ENCODE measurements at places on chromosomes 7 and 10.
A peak's percentile ranks its signal among the peaks of the same experiment; 100 is the strongest.

DNA sequence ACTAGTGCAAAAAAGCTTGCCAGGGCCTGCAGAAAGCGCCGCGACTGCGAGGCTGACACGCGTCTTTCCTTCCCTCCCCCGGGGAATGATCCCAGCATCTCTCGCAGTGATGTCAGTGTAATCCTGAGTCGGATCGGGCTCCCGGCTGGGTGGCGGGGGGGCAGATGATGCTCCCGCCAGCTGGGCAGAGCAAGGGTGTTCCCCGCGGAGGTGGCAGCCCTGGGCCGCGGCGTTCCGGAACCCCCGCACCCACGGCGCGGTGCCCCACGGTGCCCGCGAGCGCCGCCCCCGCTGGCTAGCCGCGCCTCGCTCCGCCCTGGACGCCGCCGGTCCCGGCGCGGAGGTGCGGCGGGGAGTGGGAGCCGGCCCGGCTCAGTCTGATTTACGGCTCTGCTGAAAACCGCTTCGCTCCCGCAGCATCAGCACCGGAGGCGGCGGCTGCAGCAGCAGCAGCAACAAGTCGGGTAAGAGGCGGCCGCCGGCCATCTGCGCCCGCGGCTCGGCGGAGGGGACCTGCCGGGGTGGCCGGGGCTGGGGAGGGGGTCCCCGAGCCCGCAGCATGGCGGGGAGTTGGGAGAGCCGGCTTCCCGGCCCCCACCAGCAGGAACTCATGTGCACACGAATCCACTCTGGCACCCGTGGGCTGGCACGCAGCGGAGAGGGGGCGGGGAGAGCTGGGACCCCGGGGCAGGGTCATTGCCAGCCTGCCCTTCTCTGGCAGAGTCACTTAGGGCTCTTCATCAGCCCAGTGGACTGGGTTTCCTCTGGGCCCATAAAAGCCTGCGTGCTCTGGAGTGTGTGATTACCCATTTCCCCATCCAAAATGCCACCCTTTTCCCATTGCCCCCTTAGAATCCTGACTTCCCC, at the start of gene ZNF365:
Gene ZNF365, plus strand, starts transcription at position 375 of the 867 bp plus-strand sequence. CDS start 1,825 bp downstream, outside the sequence.
- DNase-seq: peak; percentile 73

DNA sequence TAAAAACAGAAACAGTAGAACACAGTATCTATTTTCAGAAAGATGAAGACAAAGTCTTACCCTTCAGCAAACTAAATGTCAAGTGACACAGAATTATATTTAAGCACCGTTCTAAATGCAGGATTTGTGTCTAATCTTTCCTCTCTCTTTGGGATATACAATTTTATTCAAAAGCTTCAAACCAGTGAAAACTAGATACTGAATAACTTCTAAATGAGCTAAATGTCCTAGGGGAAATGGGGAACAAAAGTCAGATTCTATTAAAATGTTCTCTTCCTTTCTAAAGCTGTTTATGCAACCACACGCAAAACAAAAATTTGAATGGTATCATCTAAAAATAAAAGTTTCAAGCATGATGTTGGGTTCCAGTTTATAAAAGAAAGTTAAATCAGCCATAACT, 136.4 kb upstream of the AOAH start:
- no peak for DNase-seq

GRCh38 chr10:13938950-13939349, 352.2 kb downstream of the PRPF18 start:
- DNase-seq: no peak

GRCh38 chr7:20834656-20835055, 48.0 kb upstream of the SP8 start:
- no peak for DNase-seq

- no peak for DNase-seq
Measured at GRCh38 chr10:77266242-77266641, 371.4 kb downstream of the KCNMA1 start.

DNA sequence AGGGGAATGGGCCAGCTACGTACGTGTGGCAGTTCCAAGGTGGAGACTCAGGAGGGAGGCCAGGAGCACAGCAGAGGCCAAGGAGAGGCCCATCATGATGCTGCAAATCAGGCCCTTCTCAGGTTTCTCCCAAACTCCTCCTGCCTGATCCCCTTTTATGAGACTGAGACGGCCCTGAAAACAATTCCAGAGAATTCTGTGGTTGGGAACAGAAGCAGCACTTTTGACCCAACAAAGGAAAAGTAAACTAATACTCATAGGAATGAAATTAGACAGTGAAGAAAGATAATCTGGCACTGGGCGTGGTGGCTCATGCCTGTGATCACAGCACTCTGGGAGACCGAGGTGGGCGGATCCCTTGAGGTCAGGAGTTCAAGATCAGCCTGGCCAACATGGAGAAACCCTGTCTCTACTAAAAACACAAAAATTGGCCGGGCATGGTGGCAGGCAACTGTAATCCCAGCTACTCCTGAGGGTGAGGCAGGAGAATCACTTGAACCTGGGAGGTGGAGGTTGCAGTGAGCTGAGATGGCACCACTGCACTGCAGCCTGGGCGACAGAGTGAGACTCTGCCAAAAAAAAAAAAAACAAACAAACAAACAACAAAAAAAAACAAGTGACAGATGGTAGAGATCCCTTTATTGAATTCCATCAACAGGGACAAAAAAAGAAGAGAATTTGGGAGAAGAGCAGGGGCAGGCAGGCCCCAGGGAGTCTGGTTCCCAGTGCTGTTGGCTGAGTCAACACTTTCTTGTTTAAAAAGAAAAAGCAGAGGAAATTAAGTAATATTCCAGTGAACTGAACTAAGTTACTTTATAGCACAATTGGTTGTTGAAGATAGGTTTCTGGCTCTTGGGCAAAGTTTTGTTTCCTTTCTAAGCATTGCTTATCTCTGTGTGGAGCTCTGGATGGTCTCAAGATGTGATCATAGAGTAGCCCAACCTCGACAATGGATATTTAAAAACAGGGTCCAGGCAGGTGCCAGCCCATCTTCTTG, at the start of gene CCL26:
Gene CCL26, minus strand, starts transcription at position 131 of the 997 bp plus-strand sequence. Its CDS starts 35 bp downstream, at position 96.
- no peak for DNase-seq

DNA sequence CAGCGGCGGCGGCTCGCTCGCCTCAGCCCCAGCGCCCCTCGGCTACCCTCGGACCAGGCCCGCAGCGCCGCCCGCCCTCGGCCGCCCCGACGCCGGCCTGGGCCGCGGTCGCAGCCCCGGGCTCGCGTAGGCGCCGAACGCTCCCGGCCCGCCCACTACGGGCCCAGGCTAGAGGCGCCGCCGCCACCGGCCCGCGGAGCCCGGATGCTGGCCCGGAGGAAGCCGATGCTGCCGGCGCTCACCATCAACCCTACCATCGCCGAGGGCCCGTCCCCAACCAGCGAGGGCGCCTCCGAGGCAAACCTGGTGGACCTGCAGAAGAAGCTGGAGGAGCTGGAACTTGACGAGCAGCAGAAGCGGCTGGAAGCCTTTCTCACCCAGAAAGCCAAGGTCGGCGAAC, 18.2 kb upstream of the TSPAN33 start:
- DNase-seq: no peak

DNA sequence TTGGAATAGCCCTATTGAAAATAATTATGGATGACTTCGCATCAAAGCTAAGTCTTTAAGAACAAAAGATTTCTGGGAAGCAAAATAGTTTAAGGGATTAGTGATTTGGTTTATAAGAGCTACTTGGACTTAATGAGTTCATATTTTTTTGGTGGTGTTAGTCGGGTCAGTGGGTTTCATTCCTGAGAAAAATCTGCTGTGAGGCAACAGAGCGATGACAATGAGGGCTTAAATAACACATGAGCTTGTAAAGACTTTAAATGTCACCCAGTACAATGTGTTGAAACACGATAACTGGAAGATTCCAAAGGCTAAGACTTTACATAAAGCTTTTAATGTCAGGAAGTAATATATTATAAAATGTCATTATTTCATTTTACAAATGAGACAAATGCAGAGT, 178.8 kb downstream of the ARL4A start:
- no peak for DNase-seq

Measured in midbrain (tissue), 1 donor.